Activated CD4-positive, CD25-positive, alpha-beta regulatory T cell treated with anti-CD3 and anti-CD28 coated beads, Interleukin-2, amount 50 U/mL, for 72 hours (primary cell): ENCODE measurements at places on chromosomes 13 and 19.

DNA sequence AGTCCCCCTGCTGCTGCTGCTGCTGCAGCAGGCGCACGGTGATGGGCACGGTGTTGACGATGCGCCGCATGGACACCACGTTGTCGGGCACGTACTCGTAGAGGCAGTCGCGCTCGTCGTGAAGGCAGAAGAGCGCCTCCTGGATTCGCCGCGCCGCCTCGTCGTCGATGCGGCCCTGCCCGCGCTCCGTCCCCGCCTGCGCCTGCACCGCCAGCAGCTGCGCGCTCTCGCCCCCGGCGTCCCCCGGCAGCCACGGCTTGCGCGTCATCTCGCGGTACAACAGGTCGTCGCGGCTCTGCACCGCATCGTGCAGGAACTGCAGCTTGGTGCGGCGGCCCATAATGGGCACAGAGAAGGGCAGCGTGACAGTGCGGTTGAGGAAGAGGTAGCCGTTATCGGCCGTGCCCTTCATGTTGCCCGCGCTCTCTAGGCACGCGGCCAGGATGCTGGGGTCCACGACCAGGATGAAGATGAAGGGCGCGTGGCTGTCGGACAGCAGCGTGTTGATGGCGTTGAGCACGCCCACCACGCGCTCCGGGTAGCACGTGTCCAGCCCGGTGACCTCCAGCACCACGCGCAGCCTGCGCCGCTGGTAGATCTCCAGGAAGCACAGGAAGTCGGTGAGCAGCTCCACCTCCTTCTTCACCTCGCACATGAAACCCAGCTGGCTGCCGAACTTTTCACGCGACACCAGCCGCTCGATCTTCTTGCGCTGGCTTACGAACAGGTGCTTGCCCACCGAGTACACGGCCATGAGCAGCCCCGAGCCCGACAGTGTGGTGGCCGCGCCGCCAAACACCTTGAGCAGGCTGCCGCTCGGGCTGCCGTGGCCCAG, 8.1 kb downstream of the NKPD1 start:
- DNase-seq, result no peak

DNA sequence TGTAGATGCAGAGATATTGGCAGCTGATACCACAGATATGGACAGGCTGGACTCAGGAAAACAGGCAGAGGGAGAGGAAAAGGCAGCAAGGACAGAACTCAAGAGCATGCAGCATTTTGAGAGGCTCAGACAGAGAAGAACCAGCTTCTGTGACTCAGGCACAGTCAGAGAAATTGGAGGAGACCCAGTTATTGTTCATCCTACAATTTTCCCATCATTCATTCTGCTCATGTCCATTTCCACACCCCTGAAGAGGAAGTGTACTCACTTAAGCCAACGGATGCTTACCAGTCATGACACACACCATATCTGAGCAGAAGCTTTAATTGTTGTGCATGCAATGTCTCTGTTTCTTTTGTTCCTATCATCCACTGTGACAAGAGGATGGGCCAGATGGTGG, 359.8 kb upstream of the HTR2A start:
- DNase-seq, result no peak

- no peak for DNase-seq
These were observed 47.2 kb downstream of the MYO16 start for GRCh38 chr13:108676620-108677019.

GRCh38 chr13:47087841-47088240, 191.0 kb upstream of the HTR2A start:
- no peak for DNase-seq

DNA sequence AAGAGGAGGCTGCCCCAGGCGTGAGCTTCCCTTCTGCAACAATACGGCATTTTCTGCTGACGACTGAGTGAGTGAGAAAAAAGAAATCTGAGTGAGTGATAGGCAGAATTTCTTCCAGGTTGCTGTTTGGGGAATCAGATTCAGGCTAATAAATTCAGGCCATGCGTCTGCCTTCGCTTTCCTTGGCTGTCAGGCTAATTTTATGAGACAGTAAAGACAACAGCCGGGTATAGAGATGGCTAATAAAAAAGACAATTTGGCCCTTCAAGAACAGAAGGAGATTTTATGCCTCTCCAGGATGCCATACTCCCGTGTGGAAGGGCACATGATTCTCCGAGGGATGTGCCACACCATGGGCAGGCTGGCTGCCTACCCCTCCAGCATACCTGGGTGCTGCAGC, 145.9 kb upstream of the UBL3 start:
- DNase-seq, result no peak

- peak; percentile 45 for DNase-seq
These were observed 15.9 kb downstream of the ZNF787 start for GRCh38 chr19:56105090-56105701.

GRCh38 chr13:27982361-27982760, 6.1 kb downstream of the URAD start:
- DNase-seq, result no peak

DNA sequence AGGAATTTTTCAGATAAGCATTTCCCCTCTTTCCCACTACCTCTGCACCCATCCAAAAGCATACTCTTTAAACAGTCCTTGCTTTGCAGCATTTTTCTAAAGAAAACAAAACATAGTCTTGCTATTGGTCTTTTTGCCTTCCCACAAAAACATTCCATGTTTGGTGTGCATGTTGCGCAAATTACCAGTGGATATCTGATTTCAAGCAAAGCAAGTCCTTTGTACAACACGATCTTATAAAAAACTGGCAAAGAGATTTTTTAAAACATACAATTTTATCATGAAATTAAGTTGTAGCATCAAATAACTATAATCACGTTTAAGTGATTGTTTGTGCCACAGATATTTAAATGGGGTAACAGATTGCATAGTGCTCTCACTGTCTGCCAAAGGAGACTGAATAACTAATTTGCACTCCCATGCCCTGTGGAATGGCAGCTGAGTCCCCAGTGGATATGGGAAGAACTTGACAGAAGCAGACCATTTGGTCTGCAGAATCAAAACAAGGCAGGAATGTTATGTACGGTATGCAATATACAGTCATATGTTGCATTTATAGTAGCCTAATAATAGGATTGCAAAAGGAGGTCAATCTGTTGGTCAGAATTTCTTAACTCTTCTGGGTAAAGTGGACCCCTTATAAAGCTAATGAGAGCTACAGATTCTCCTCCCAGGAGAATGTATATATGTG, 285.7 kb downstream of the TBC1D4 start:
- no peak for DNase-seq
